Anterior cingulate cortex (tissue), 58 donors: ENCODE measurements at places on chromosomes 6 and 20.

DNA sequence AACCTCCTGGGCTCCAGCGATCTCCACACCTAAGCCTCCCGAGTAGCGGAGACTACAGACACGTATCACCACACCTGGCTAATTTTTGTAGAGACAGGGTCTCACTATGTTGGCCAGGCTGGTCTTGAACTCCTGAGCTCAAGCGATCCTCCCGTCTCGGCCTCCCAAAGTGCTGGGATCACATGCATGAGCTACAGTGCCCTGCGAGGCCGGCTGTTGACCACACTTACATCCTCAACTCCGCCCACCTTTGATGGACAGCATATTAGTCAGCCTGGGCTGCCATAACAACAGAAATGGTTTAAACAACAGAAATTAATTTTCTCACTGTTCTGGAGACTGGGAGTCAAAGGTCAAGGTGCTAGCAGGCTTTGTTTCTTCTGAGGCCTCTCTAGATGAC, 107.7 kb downstream of the JPH2 start:
- DNase-seq: no peak

GRCh38 chr6:169555971-169556617, 145.7 kb downstream of the WDR27 start:
- DNase-seq: no peak

GRCh38 chr20:50224531-50225255, 34.1 kb downstream of the CEBPB start:
- no peak for DNase-seq

DNA sequence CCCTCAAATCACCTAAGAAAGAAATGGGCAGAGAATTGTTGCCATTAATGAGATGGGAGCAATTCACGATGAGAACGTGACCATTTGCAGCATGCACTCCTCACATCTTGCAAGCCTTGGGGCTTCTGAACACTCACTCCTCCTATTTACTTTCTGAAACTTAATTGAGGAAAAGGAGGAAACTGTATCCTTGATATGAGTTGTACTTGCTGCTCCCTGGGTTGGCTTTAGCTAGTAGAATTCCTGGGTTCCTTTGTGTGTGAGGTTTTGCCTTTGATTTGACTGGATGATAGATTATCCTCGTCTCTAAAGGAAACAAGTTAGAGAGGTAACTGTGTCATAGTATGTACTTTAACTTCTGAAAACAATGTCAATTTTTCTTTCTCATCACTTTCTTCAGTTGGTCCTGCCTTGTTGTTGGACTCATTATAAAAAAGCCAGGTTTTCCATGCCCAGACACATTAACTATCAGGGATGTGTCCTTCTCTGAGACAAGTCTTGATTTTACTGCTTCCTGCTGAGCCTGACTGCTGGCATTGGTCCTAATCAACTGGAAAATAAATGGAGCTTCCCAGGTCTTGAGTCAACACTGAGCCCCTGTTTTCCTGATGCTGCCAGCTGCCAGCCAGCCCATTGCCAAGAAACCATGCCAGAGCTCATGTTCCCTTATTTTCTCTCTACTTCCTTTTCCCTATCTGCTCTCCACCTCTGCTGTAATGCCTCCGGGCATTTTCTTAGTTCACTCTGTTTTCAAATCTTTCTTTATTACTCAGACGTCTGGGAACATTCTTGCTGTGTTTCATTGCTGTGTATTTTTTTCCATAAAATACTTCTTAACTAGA, 6.0 kb upstream of the MRAP2 start:
- peak; percentile 5 for DNase-seq

- DNase-seq: no peak
Observed at GRCh38 chr6:39508515-39508914, 186.0 kb upstream of the KCNK16 start.

DNA sequence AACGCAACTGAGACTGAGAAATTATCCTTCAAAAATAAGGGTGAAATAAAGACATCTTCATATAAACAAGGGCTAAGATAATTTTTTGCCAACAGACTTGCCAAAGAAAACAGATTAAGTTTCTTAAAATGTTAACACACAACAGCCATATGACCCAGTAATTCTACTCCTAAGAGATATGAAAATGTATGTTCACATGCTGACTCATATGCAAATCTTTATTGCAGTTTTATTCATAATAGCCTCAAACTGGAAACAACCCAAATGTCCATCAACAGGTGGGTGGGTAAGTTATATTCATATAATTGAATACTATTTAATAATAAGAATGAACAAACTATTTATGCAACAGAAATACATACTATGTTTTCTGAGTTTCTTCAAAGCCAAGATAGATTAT, 140.1 kb downstream of the REV3L start:
- no peak for DNase-seq

DNA sequence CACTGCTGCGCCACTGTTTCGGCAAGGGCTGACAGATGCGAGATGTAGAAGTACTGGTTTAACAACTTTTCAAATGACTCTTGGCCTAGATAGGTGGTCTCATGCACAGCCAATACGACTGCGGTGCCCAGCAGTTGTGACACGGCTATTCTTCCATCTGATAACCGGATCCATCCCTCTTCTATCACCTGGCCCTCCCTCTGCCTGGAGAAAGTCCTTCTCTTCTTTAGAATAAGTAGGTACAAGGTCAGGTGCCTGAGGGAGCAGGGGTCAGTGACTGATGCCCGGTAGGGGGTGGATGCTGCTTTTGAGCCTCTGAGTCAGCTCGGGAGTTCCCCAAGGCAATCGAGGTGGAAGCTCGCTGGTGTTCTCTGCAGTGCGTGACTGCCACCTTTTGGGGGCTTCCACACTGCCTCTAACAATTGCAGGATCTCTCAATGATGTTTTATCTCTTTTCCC, 166.8 kb upstream of the GRIK2 start:
- DNase-seq: no peak

GRCh38 chr6:129276986-129277385, 394.0 kb downstream of the LAMA2 start:
- no peak for DNase-seq

DNA sequence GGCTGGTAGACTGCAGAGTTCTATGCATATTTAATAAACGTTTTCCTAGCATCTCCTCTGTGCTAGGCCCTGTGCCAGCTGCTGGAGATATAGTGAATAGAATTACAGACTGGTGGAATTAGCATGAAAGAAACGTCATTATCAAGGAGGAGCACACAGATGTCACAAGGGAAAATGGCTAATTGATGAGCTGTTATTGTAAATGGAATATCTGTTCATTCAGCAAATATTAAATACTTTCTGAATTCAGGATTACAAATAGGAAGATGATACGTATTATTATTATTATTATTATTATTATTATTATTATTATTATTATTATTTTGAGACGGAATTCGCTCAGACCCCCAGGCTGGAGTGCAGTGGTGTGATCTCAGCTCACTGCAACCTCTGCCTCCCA, 1.2 kb downstream of the AAR2 start:
- DNase-seq: no peak

- DNase-seq: no peak
Observed at GRCh38 chr20:16311756-16312155, 261.5 kb downstream of the KIF16B start.

- DNase-seq: no peak
Observed at GRCh38 chr20:24747010-24747712, 201.9 kb upstream of the CST7 start.

GRCh38 chr6:39377539-39377950, 55.0 kb upstream of the KCNK16 start:
- peak; percentile 30 for DNase-seq

DNA sequence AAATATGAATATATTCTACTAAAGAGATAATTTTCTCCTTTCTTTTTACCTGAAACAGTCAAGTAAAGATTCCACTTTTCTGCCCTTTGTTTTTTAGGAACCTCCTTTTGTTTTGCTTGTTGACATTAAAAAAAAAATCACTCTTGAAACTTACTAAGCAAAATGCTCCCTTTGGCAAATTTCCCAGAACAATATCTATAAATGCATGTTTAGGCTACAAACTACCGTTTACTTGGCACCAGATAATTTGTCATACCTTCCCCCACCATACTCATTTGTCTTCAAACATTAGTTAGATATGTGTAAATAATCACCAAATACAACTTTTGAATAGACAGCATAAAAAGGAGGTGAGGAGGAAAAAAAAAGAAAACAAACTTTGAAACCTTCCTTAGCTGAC, 604.7 kb downstream of the RFPL4B start:
- DNase-seq: no peak

DNA sequence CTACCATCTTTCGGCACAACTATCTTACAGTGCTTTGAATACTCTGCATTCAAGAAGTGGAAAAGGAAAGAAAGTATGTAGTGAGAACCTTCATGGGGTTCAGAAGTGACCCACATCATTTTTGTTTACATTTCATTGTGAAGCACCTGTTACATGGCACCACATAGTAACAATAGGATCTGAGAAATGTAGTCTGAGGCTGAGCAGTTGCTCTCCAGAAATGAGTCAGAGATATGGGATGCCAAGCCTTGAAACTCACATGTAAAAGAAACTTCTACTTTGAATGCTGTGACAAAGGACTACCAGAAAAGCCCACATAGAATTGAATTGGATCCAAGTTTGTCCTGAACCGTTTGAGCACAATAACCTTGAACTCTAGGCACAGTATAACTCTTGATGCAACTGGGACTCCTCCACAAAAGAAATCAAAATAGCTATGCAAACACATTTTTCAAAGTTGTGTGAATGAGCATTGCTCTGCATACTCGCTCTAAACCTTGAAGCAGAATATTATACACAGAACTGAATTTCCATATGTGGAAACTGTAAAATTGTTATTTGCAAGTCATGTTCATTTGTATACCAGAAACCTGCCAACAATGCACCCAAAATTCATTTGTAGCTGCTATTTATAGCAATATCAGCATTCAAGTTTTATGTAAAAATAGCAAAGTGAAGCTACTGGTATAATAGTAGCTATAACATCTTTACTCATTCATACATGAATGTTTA, 400.9 kb upstream of the POU3F2 start:
- DNase-seq: no peak

- DNase-seq: no peak
Observed at GRCh38 chr20:22630701-22631100, 46.3 kb upstream of the FOXA2 start.

DNA sequence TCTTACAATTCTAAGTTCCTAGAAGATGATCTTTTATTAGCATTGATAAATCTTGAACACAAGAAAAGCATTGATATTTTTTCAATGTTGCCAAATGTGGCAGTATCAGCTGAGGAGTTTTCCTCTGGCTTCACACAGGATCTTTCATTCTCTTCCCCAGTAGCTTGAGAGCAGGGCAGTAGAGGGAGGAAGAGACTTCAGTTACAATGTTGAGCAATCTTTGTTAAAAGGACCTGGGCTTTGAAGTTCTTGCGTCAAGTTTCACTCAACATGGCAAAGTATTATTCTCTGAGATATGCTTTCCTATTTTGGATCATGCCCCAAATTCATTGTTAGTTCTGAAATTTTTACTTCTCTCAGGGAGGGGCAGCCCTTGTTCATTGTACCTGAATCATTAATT, 238.0 kb downstream of the COL12A1 start:
- DNase-seq: no peak

GRCh38 chr6:42511803-42512422, 51.9 kb upstream of the UBR2 start:
- DNase-seq: no peak

GRCh38 chr6:159513914-159514313, 179.1 kb downstream of the SOD2 start:
- no peak for DNase-seq
